ENCODE measurements at places on chromosomes 2 and 18. TPM values are rescaled to one million over a fixed set of nuclear protein-coding genes. Genes with fewer than 3 reads are reported as not detected.
A peak's percentile ranks its signal among the peaks of the same experiment; 100 is the strongest.

The CPO gene
- total RNA-seq = not detected

The ATP6V1B1 gene
- total RNA-seq = not detected

The LRRTM4 gene
- not detected for total RNA-seq

The AKAIN1 gene
- not detected for total RNA-seq

The RNF125 gene
- total RNA-seq = 13.8 TPM

The MREG gene
- total RNA-seq = 4.9 TPM

The CD28 gene
- total RNA-seq = 191 TPM

DNA sequence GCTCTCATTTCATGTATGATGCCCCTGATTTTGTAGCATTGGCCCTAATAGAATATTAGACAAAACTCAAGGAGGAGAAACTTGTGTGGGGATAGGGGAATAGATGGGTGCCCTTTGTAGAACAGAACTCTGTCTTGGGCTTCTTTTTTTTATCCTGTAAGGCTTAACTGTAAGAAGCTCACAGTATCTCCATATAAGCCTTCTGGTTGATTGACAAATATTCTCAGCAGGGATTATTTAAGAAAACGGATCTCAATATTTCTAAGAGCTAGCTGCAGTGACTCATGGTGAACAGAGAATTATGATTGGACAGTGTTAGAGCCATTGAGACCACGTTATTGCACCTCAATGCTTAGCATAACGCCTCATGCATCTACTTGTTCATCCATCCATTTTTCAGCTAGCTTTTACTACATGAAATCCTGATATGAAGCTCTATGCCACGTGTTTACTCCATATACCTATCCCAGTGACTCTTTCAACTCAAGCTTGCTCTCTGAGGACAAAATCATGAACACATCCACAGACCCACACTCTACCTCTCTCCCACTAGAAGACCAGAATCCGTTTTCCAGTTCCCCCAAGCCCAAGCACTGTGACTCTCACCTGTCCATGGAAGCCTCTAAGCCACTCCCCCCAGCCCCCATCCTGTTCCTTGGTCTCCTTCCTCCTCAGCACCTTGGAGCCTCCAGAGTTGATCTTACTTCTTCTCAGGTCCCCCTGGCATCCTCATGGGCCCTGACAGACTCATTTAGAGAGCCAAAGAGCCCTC lies 99.2 kb downstream of the BCL2L11 start:
- no peak for DNase-seq

- DNase-seq = no peak
These were observed 198.3 kb downstream of the SMAD7 start for GRCh38 chr18:48752478-48752877.

GRCh38 chr2:134086594-134087219 lies 167.2 kb upstream of the MGAT5 start:
- no peak for DNase-seq

GRCh38 chr2:235685024-235685721 lies 191.3 kb downstream of the AGAP1 start:
- DNase-seq = no peak

DNA sequence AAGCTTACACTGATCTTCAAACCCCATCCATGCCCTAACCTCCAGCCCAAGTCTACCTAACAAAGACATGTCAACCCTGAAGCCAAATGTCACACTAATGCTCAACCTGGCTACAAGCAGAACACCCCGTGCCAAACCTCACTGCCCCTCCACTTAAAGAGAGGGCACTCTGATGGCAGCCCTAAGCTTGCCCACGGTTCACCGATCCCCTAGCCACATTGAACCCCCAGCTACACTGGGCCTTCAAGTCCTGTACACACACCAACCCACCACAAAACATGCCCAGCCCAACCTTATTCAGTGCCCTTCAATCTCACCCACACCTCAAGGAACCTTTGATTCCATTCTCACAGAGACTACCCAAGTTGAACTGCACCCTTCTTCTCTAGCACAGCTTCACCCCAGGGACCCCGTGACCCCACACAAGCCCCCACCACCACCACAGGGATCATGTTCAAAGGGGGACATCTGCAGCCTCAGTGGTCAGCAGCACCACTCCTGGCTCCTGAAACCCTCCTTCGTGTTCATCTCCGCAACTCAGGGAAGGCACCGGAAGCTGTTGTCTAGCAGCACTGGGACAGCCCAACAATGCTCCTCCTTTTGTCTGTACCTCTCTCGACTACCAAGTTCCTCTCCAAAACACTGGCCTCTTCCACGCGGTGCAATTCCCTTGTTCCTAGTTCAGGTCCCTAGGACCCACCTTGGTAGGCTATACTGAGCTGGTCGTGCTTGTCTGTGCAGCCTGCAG lies 218.8 kb downstream of the CYP26B1 start:
- peak; percentile 26 for DNase-seq

DNA sequence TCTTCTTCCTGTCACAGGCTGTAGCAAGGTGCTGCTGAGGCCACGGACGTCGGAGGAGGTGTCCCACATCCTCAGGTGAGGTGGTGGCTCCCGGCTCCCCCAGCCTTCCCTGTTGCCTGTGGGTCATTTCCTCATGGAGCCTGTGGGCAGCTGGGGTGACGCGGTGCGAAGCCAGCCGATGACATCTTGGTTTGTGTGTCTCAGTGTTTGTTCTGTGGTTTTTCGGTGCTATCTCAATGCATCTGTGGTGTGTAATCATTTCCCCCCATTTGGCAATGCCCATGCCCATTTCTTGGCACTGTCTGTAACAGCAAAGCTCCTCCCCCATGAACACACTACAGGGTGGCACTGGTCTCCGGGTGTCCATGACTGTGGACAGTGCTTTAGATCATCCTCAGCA lies 6.6 kb downstream of the D2HGDH start:
- no peak for DNase-seq

- DNase-seq = no peak
These were observed 170.1 kb downstream of the ASB1 start for GRCh38 chr2:238596571-238597551.

GRCh38 chr2:106338043-106338442 lies 130.2 kb downstream of the RGPD3 start:
- no peak for DNase-seq

GRCh38 chr2:110667071-110667470 lies 10.8 kb downstream of the BUB1 start:
- no peak for DNase-seq

DNA sequence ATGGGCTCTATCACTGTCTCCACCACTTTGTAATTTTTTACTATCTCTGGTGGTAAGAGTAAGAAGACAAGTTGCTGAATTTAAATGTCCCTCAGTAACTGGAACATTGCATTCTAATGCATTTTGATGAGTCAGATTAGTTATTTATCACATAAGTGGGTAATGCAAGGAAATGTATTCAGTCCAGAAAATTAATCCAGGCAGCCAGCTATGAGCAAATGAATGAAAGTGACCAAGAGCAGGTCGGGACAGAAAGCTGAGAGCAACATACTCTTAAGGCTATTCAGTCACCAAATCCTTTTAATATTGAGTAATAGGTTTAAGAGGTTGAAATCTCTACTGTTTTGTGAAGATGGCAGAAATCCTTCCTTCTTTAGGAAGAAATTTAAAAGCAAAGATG lies 265.5 kb upstream of the PARD3B start:
- no peak for DNase-seq

DNA sequence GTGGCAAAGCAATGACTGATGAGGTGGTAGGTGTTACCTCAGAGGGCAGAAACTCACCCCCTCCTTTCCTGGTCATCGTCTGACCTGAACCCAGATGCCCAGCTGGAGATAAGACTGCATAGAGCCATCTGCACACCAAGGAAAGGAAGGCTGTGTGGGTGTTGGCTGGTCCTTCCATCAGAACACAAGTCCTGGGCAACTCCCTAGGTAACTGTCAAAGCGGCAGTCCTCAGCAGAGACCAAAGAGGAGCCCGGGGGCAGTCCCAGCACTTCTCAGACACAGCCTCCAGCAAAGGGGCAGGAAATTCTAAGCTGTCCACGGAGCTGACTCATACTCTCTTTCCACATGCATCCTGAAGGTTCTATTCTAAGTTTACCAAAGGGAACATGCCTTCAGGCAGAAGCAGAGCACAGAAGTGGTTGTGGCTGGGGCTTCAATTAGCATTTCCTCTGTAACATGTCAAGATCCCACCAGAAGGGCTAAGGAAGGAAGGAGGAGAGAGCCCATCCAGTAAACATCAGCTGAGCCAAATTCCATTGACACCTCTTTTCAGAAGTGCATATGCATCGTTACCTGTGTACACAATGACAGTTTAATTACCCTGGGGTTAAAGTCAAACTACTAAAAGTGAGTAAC lies 54.7 kb downstream of the SPRED2 start:
- peak; percentile 67 for DNase-seq

GRCh38 chr18:22563164-22563583 lies 145.5 kb upstream of the CTAGE1 start:
- no peak for DNase-seq

DNA sequence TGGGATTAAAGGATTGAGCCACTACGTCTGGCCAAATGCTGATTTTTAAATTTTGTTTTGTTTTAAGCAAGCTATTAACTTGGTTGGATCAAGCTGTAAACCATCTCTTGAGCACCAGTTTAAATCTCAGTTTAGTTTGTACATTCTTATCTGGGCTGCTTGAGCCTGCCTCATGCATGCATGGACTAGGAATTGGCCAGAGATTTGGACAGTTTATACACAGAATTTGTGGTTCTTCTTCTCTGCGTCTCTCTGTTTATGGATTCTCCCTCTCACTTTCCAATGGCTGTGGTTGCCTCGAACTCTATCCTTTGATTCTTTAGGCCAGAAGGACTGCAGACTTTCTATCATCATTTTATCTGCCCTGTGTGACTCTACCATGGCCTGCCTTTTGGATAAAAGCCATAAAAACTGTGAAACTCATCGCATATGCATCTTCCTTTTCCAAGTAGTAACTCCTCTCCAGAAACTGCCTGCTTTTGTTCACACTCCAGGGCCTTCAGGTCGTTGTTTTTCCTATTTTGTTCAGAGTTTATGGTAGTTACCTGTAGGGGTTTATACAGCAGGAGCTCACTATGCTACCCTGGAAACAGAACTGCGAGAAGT lies 32.5 kb upstream of the PLB1 start:
- no peak for DNase-seq

GRCh38 chr2:214361116-214361515 lies 49.7 kb upstream of the VWC2L start:
- no peak for DNase-seq
